Stimulated activated CD8-positive, alpha-beta memory T cell treated with anti-CD3 and anti-CD28 coated beads, Interleukin-2, amount 100 ng/mL, for 48 hours (primary cell): ENCODE measurements at places on chromosomes 6 and 20.

- DNase-seq = no peak
These were observed 97.6 kb upstream of the AKIRIN2 start for GRCh38 chr6:87799651-87800050.

GRCh38 chr6:75488033-75488432 lies 5.6 kb downstream of the FILIP1 start:
- DNase-seq = no peak

DNA sequence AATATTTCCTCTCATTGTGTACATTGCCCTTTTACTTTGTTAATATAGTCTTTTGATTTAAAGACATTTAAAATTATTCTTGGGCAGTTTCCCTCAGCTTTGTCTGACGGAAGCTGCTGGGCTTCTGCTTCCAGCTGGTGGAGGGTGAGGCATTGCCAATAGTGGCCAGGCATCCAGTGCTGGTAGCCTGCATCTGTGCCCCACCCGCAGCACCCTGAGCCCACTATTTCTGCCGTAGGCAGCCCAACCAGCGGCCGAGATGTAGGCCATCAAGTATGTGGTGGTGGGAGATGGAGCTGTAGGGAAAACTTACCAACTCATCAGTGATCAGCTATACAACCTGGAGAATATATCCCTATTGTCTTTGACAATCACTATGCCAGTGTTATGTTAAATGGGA lies 226.0 kb upstream of the SYNCRIP start:
- no peak for DNase-seq

GRCh38 chr6:124947971-124948451 lies 14.2 kb upstream of the RNF217 start:
- DNase-seq = no peak

DNA sequence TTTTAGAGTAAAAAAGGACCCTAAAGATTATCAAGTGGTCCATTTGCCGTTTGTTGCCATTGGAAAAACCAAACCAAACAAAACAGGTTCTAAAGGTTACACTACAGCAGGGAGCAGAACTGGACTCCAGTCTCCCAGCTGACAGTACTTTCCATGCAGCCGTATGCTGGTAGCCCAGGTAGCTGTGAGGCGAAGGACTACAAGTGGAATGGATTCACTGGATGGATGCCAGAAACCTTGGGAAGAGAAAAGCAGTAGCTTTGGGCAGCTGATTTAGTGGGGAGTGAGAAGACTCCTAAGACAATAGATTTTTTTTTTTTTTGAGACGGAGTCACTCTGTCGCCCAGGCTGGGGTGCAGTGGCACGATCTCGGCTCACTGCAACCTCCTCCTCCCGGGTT lies 88.3 kb downstream of the SASH1 start:
- no peak for DNase-seq

DNA sequence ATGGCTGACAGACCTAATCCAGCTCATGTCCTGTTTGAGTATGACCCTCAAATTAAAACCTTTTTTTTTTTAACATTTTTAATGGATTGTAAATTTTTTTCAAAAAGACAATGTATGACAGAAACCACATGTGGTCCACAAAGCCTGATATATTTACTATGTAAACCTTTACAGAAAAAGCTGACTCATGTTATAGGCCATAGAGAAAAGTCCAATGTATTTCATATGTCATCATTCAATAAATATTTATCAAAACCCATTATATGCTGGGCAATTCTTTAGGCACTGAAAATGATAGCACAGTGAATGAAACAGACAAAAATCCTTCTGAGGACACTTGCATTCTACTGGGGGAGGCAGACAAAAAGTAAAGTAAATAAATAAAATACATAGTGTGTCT lies 826.2 kb upstream of the FLRT3 start:
- DNase-seq = no peak

DNA sequence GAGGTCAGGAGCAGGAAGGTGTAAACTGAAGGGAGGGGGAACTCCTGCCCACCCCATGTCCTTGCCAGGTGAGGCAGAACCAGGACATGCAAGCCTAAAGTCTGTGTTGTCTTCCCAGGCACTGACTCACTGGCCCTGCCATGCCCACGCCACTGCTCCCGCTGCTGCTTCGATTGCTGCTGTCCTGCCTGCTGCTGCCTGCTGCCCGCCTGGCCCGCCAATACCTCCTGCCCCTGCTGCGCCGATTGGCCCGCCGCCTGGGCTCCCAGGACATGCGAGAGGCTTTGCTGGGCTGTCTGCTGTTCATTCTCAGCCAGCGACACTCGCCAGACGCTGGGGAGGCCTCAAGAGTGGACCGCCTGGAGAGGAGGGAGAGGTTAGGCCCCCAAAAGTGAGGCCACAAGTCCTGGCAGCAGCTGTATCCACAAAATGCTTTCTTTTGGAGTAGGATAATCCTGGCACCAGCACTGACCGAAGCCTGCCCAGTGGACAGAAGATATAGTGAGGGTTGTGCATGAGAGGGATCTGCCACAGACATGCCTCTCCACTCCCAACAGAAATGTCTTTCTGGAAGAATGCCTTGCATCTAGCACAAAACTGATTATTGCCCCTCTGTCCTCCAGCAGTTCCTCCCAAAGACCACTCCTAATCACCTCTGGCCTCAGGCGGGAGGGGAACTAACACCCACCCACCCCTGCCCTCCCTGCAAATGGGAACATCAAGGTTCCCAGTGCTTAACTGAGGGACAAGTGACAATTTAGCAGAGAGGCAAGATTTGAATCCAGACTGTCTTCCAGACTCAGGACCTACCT lies 812 bp downstream of the MYMX start:
- DNase-seq = no peak

DNA sequence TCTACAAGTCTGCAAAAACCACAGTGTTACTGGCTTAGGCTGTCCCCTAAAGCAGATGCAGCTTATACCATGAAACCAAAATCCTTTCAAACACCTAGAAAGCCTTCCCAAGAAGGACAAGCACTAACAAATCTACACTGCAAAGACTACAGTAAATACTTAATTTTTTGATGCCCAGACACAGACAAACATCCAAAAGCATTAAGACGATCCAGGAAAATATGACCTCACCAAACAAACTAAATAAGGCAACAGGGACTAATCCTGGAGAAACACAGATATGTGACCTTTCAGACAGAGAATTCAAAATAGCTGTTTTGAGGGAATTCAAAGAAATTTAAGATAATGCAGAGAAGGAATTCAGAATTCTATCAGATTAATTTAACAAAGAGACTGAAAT lies 423.5 kb downstream of the COL12A1 start:
- DNase-seq = no peak

GRCh38 chr6:90905351-90905750 lies 318.5 kb upstream of the MAP3K7 start:
- no peak for DNase-seq

DNA sequence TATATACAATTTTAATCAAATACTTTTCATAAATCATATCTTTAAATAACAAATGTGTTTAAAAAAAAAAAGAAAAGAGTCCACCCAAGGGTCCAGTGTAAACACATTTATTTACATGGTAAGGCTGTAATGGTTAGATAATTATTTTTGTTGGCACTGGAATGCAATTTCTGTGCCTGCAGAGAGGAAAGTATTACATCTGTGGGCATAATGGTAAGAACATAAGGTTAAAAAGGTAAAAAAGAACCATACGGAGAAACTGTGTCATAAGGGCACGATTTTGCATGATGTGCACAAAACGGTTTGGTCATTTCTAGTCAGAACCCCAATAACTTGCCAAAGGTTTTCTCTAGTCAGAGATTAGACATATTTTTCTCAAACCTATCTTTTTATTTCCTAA lies 54.3 kb downstream of the RWDD2A start:
- no peak for DNase-seq

DNA sequence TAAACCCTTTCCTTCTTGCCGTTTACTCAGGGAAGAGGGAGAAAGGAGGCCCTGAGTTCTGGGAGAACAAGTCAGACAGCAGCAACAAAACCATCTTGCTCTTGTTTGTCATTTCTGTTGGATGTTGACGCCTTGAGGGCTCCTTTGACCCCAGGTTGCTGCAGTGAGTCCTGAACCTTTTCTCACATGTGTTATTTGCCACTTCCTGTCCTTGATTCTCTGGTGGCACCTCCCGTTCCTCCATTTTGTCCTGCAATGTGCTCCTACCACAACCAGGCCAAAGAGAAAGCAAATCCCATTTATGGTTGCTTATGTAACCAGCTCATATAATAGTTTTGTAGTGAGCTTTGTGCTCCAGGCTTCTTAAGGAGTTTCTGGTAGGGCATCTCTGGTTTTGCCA lies 66.6 kb upstream of the ADGRF4 start:
- DNase-seq = no peak

GRCh38 chr6:40164345-40164755 lies 230.1 kb upstream of the MOCS1 start:
- DNase-seq = no peak

- DNase-seq = no peak
These were observed 13.8 kb upstream of the B4GALT5 start for GRCh38 chr20:49727478-49727877.

GRCh38 chr20:48763216-48763914 lies 64.4 kb downstream of the PREX1 start:
- no peak for DNase-seq

DNA sequence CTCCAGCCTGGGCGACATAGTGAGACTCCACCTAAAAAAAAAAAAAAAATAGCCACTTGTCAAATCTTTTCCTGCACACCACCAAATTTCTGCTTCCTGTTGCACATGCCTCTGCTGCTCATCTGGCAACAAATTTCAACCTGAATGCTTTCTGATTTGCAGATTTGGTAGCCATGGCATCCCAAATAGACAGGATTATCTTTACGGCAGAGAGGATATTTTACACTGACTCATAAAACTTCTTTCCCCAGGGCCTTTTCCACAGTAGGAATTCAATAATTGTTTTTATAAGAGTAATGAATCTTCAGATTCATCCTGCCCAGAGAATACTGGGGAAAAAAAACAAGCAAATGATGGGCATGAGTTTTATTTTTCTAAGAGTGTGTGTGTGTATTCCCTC lies 264.6 kb downstream of the FRK start:
- DNase-seq = no peak

DNA sequence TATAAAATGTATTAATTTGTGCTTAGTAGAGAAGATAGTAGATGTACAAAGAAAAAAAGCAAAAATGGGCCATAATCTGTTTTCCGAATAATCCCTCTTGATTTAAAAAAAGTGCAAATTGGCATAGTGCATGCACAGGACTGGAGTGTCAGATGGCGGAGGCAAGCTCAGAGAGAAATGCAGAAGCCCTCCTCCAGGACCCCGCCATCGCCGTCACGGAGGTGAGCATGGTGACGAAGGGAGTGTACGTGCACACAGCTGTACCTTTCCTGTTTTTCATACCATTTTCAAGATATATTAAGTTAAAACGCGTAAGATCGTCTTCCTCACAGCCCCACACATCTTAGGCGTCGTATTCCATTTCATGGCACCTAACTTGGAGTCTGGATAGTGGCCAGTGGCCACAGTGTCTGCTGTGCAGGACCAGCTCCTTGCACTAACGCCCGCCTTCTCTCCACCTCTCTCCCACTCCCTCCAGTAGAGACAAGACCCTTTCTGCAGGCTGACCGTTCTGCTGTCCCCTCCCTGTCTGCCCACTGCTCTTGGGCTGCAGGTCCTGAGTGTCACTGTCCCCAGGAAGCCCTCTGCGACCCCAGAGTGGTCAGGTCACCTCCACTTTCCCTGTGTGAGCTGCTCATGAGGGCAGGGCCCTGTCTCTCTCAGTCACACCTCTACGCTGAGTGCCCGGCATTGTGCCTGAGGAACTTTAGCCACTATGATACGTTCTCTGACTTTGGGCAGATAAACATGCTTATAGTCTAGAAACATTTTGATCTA lies 9.8 kb downstream of the DUSP22 start:
- no peak for DNase-seq

GRCh38 chr6:42572523-42572922 lies 8.7 kb downstream of the UBR2 start:
- DNase-seq = no peak

GRCh38 chr20:3304456-3304855 lies 65.5 kb upstream of the SLC4A11 start:
- no peak for DNase-seq

- no peak for DNase-seq
These were observed 641 bp downstream of the DBNDD2 start for GRCh38 chr20:45408646-45409213.

- DNase-seq = no peak
These were observed 7.8 kb upstream of the C6orf132 start for GRCh38 chr6:42150254-42150653.

GRCh38 chr20:53855733-53856132 lies 214.7 kb downstream of the BCAS1 start:
- no peak for DNase-seq

DNA sequence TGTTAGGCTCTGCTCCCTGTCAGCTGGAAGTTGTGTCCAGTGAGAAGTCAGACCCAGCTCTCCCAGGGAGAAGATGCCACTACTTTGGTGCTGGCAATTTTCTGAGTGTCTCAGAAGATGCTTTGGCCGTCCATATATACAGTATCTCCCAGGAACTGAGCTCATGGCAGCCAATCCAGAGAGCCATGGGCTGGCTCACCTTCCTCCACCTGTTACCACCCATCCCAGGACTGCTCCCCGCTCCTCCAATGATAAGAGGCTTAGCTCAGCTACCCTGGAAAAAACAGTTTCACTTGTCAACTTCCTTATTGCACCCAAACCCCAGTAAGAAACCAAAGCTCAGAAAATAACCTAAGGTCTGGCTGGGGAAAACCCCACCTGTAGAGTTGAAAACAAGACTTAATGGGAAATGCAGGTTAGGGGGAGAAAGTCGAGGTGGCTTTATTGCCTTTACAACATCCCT lies at the start of gene BNIP5:
Gene BNIP5 (minus strand): TSS at position 110 of the 463 bp plus-strand sequence. CDS start 6,198 bp downstream, outside the sequence.
- DNase-seq = no peak

DNA sequence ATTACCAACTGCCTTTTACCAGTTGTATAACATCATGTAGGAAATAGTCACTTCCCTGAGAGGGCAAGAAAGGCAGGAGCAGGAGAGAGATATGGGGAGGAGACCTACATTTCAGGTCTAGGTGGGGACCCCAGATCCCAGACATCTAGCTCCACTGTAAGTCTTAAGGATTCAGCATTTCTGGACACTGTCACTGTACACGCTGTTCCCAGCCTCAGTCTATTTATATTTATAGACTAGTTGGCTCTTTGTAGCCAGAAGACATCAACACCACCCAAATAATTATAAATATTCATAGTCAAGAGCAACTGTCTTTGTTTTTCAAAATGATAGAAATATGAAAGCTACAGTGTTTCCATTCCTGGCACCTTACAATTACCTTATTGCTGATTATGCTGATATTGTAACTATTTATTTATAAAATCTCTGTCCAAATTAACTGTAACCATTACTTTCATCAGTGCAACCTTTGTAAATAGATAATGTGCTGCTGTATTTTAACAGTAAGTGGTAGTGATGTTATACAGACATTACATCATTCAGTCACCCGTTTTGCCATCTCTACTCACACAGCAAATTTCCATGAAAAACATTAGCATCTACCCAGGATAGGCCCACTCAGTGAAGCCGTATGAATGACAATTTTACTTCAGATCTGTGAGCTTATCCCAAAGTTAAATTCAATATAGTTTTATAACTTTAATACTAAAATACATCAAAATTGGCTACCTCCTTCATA lies 162.8 kb downstream of the PTPRK start:
- no peak for DNase-seq

GRCh38 chr20:23122796-23123655 lies 36.9 kb upstream of the CD93 start:
- DNase-seq = no peak

GRCh38 chr20:29756664-29757063 lies 1500.8 kb upstream of the DEFB115 start:
- DNase-seq = no peak

- no peak for DNase-seq
These were observed 202.1 kb downstream of the NFATC2 start for GRCh38 chr20:51340451-51340840.
